Heart right ventricle (tissue), 16 donors: ENCODE measurements at places on chromosomes 12 and 14. TPM values are rescaled to one million over a fixed set of nuclear protein-coding genes. Genes with fewer than 3 reads are reported as not detected.

The CHMP4A gene
- total RNA-seq, result 23.9 TPM

The CCDC196 gene
- total RNA-seq, result not detected

The GLT1D1 gene
- 1.4 TPM for total RNA-seq

DNA sequence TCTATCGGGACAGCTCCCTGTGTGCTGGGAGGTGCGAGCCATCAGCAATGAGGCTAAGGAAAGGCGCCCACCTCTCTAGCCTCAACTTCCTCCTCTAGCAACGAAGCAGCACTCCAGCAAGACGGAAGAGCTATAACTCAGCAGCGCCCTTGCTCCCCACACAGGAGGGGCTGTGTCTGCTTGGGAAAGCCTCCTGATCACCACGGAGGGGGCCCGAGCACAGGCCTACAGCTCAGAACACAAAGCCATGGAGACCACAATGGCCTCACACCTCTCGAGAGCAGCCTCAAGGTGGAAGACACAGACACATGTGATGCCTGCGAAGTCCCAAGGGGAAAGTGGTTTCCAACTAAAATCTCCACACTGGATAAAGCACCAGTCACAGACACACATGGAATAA lies 60.4 kb downstream of the CDC42BPB start:
- H3K4me1 ChIP-seq, result no peaks in the 10 kb centered on the region
- H3K36me3 ChIP-seq, result peaks cover 95% of the 10 kb centered on the region
- no peak for DNase-seq
- H3K27ac ChIP-seq, result no peak overlapping the region
- no peak overlapping the region for H3K4me3 ChIP-seq

DNA sequence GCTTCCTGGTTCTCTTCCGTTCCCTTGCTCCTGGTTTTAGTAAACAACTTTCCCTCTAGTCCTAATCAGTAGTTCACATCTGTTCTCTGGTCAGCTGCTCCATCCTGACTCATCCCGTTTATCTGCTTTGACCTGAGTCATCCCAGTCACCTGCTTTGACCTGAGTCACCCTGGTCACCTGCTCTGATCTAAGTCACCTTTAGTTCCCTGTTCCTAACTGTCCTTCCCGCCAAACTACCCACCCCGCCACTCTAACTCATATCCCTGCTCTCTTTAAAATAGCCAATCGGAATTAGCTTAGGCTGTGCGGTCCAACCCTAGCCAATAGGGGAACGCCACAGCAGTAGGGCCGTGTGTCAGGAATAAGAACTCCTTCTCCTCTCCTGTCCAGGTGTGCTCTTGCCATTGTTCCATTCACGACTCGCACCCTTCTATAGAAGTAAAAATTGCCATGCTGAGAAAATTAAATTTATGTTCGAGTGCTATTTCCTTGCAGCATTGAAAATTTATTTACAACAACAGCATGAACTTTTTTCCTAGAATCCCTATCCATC lies 3.1 kb upstream of the ANKRD33 start:
- H3K4me1 ChIP-seq, result peaks cover 12% of the 10 kb centered on the region
- H3K4me3 ChIP-seq, result no peak overlapping the region
- no peak for DNase-seq
- H3K27me3 ChIP-seq, result peaks cover 16% of the 10 kb centered on the region
- H3K36me3 ChIP-seq, result no peaks in the 10 kb centered on the region

DNA sequence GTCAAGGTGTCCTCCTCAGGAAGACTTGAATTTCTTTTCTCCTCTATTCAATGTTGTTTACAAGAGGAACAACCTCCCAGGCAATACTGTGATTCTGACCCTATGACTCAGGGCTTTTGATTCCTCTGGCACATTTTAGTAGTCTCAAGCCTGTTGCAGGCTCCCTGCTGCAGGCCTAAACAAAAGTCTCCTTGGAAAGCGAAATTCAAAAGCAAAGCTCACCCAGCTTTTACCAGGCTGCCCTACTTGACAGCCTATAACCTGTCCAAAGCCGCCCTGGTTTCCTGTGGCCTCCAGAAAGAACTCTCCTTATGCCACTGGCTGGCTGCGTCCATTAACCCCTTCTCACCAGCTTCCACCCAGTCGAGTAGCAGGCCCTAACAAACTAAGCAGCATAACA lies 11.6 kb downstream of the FGD6 start:
- no peak for DNase-seq
- peaks cover 48% of the 10 kb centered on the region for H3K4me1 ChIP-seq
- peak overlapping the region; percentile 13 for H3K27ac ChIP-seq

DNA sequence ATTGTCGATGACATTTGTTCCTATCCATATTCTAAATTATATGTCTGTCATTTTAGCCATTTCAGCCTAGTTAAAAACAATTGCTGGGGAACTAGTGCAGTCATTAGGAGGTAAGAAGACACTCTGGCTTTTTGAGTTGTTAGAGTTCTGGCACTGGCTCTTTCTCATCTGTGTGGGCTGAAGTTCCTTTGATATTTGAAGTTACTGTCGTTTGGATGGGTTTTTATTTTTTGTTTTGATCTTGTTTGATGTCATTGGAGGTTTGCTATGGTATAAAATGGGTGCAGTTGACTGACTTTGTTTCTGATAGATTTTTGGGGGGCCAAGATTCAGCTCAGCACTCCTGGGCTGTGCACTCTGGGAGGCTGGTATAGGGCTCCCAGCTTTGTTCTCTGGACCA lies 20.7 kb upstream of the CD69 start:
- H3K4me1 ChIP-seq, result no peaks in the 10 kb centered on the region
- H3K27me3 ChIP-seq, result no peaks in the 10 kb centered on the region
- DNase-seq, result no peak
- H3K36me3 ChIP-seq, result no peaks in the 10 kb centered on the region

DNA sequence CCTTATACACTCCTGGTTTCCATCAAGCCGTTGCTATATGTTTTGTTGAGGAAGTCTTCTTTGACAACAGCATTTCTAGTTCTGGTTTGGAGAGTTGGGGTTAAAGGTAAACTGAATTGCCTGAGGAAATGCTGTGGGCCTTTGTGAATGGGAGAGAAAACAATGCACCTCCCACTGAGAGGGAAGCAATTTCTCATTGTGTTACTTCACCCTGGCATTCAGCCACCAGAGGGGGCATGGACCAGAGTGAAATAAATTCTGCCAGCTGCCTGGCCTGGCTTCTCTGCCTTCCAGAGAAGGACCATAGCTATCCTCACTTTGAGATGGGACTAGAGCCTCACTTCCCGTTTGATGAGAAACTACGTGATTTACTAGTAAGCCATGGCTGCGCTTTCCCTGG lies 475.3 kb downstream of the EGLN3 start:
- no peak overlapping the region for H3K4me3 ChIP-seq
- H3K27me3 ChIP-seq, result no peaks in the 10 kb centered on the region
- H3K27ac ChIP-seq, result no peak overlapping the region

GRCh38 chr14:51566831-51567582 lies 84.7 kb upstream of the FRMD6 start:
- no peak for DNase-seq
- H3K4me3 ChIP-seq, result no peak overlapping the region
- no peaks in the 10 kb centered on the region for H3K27me3 ChIP-seq
- H3K4me1 ChIP-seq, result no peaks in the 10 kb centered on the region
- H3K36me3 ChIP-seq, result no peaks in the 10 kb centered on the region

GRCh38 chr12:40959041-40959440 lies 229.1 kb upstream of the PDZRN4 start:
- H3K4me1 ChIP-seq, result no peaks in the 10 kb centered on the region
- no peak for DNase-seq
- H3K4me3 ChIP-seq, result no peak overlapping the region
- H3K27ac ChIP-seq, result no peak overlapping the region
- H3K27me3 ChIP-seq, result no peaks in the 10 kb centered on the region
- H3K36me3 ChIP-seq, result no peaks in the 10 kb centered on the region
